Keratinocyte (primary cell): ENCODE measurements at places on chromosomes 6 and 20.

DNA sequence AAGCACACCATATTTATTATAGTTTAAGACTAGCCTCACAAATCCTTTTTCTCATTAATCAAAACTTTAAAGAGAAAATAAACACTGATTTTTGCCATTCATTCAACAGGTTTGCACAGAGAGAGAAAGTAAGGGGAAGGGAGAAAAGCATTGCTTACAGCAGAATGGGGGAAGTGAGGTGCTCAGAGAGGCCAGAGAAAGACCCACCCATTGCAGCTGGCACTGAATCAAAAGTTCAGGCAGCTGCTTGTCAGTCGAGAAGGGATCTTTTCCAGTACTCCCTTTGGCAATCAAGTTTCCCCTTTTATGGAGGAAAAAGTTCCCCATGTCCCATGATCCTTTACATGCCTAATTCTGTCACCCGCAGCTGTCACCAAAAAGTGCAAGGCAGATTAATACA, 8.0 kb upstream of the CRISP2 start:
- DNase-seq, result no peak

- DNase-seq, result no peak
Measured at GRCh38 chr6:1001655-1002349, 308.9 kb upstream of the EXOC2 start.

- DNase-seq, result no peak
Measured at GRCh38 chr6:42279144-42279781, 61.6 kb upstream of the MRPS10 start.

DNA sequence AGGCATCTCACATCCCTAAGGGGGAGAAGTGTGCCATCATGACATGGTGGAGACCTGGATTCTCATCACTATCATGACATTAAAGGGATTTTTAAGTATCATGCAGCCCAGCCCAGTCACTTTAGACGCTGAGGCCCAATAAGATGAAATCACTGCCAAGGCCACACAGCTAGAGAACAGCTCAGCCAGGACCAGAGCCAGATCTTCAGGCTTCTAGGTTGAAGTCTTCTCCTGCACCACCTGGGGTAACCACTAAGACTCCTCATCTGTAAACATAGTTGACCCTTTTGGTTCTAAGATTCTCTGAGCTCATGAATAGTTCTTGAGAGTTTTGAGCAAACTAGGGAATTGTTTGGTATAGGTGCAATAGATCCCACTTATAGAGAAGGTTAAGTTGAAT, 125.1 kb downstream of the TCP11 start:
- no peak for DNase-seq

- DNase-seq, result no peak
Measured at GRCh38 chr6:101478891-101479290, 85.4 kb downstream of the GRIK2 start.

GRCh38 chr6:154238831-154239230, 117.8 kb downstream of the IPCEF1 start:
- no peak for DNase-seq

GRCh38 chr20:57199656-57200405, 66.6 kb downstream of the BMP7 start:
- no peak for DNase-seq

- DNase-seq, result no peak
Measured at GRCh38 chr6:146123616-146124015, 94.8 kb downstream of the GRM1 start.
